BE2C (cell line): ENCODE measurements at places on chromosomes 4 and X.
A peak's percentile ranks its signal among the peaks of the same experiment; 100 is the strongest.

GRCh38 chr4:14339715-14340114 is 662.6 kb upstream of the CPEB2 start:
- no peak for DNase-seq

GRCh38 chr4:5278213-5278612 is 226.9 kb downstream of the STK32B start:
- DNase-seq, result no peak

DNA sequence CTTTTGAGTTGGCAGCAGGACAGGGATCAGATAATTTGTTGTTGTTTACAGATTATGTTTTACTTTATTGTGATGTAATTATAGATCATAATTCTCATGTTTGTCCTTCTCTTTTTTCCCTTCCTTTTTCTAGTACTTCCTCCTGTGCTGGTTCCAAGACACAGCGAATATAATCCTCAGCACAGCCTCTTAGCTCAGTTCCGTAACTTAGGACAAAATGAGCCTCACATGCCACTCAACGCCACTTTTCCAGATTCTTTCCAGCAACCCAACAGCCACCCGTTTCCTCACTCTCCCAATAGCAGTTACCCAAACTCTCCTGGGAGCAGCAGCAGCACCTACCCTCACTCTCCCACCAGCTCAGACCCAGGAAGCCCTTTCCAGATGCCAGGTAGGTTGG is 58.0 kb downstream of the SMAD1 start:
- no peak for DNase-seq

- DNase-seq, result peak; percentile 18
Observed at GRCh38 chrX:13377550-13377934, 57.7 kb upstream of the ATXN3L start.
